ENCODE measurements at places on chromosomes 3 and 15. TPM values are rescaled to one million over a fixed set of nuclear protein-coding genes. Genes with fewer than 3 reads are reported as not detected.
A peak's percentile ranks its signal among the peaks of the same experiment; 100 is the strongest.

- no peaks in the 10 kb centered on the region for H3K27me3 ChIP-seq
- peaks cover 12% of the 10 kb centered on the region for H3K4me1 ChIP-seq
- no peak overlapping the region for H3K27ac ChIP-seq
- no peak overlapping the region for H3K4me3 ChIP-seq
- DNase-seq: no peak
Measured at GRCh38 chr15:68317281-68318007, 39.9 kb downstream of the FEM1B start.

DNA sequence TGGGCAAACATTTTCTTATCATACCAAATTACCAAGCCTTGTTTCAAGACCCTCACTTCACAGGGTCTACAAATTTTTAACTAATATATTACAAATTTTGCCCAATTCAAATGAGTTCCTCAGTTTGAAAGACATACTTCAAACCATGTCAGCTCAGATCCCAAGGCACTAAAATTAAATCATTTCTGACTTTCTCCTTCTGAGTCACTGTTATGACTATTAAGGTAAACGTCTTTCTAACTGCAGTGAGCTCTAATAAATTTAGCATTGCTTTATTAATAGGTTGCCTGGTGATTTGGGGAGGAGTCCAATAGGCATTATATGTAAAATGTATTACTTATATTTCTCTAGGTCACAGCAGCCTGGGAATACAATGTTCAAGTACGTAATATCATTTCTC lies 158.2 kb upstream of the ARHGEF26 start:
- H3K4me3 ChIP-seq: no peak overlapping the region
- H3K4me1 ChIP-seq: no peaks in the 10 kb centered on the region
- H3K27me3 ChIP-seq: no peaks in the 10 kb centered on the region
- H3K27ac ChIP-seq: no peak overlapping the region
- H3K36me3 ChIP-seq: no peaks in the 10 kb centered on the region

DNA sequence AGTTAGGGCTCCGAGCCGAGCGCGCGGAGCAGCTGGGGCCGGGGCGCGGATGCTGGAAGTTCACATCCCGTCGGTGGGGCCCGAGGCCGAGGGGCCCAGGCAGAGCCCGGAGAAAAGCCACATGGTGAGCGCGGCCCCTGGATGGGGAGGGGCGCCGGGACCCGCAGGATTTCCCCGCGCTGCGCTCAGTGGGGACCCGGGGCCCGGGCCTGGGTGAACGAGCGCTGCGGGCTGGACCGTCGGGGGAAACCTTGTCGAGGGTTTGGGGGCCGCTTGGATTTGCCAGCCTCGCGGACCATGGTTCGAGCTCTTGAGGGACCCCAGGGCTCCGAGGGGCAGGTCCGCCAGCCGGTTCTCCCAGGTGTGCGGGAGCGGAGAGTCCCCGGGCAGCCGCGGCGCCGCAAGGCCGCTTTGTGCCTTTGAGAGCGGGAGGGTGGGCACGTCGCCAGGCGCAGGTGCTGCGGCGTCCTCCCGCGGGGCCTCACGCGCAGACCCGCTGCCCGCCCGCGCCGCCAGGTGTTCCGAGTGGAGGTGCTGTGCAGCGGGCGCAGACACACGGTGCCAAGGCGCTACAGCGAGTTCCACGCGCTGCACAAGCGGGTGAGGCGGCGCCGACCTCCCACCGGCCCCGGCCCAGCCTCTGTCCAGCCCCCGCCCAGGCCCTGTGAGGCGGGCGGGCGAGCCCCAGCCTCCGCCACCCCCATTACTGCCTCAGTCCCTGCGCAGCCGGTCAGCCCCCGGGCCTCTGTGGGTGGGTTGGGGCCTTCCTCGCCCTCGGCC lies at the start of gene SNX22:
SNX22 (plus strand) TSS at position 5 of the 780 bp plus-strand sequence; CDS start at position 50, 45 bp downstream.
- H3K27ac ChIP-seq: no peak within 1 kb of the TSS
- H3K4me1 ChIP-seq: peaks cover 14% of the 10 kb centered on the region
- H3K36me3 ChIP-seq: no peaks in the 10 kb centered on the region
- peaks cover 32% of the 10 kb centered on the region for H3K27me3 ChIP-seq

DNA sequence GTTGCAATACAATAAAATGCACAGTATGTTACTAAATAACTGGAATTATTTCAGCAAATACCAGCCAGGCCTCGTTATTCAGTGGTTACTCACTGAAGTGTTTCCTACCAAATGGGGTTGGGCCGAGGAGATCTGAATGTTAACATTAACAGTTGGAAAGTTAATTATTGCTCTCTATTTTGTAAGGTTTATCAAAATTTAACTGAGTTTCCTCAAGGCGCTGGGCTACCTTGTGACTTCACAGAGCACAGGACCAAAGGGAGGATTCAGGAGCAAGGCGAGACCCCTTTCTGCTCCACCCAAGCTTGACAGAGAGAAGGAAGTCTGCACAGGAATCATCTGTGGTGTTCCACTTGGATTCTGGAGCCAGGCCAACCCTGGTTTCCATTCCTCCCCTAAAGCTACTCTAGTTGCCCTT lies 21.6 kb downstream of the ADAMTS9 start:
- no peak overlapping the region for H3K4me3 ChIP-seq
- peaks cover 7% of the 10 kb centered on the region for H3K36me3 ChIP-seq
- no peak for DNase-seq
- no peak overlapping the region for H3K27ac ChIP-seq
- H3K27me3 ChIP-seq: no peaks in the 10 kb centered on the region

DNA sequence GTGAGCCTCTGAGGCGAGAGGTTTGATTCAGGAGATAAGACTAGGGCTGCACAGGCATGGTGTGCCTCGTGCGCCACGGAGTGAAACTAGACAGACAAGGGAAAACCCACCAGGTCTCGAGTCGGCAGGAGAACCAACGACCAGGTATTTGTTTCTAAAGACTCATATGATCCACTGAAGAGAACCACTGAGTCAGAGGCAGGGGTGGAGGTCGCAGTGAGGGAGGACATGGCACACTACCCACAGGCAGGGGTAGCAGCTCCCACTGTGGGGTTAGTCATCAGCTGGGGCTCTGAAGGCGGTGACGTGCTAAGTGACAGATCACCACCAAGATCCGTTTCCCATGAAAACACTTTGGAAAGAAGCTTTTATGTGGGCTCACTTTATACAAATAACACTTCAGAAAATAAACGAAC lies 45.7 kb downstream of the CHSY1 start:
- no peaks in the 10 kb centered on the region for H3K27me3 ChIP-seq
- peaks cover 16% of the 10 kb centered on the region for H3K4me1 ChIP-seq
- DNase-seq: no peak
- no peak overlapping the region for H3K27ac ChIP-seq

- H3K36me3 ChIP-seq: no peaks in the 10 kb centered on the region
- H3K27ac ChIP-seq: no peak overlapping the region
- DNase-seq: no peak
- no peaks in the 10 kb centered on the region for H3K27me3 ChIP-seq
- no peak overlapping the region for H3K4me3 ChIP-seq
Measured at GRCh38 chr15:60673918-60674558, 195.1 kb upstream of the ICE2 start.

DNA sequence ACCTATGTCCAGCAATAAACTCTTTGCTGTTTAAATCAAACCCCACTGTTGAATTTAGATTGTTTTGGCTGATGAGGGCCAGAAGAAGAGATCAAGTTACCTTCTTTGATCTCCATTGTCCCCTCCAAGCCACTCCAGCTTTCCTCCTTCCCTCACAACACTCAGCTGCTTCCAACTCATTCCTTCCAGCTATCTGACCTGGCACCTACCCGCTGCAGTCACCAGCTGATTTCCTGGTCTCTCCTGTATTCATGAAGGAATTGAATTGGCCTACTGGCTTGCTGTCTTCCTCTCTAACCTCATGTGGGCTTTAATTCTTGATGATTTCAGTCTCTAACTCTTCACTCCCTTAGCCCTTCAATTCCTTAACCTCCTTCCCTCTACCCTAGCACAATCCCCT lies 40.8 kb upstream of the ABHD17C start:
- H3K36me3 ChIP-seq: no peaks in the 10 kb centered on the region
- DNase-seq: peak; percentile 4
- H3K27ac ChIP-seq: no peak overlapping the region
- H3K4me3 ChIP-seq: no peak overlapping the region
- peaks cover 7% of the 10 kb centered on the region for H3K4me1 ChIP-seq

DNA sequence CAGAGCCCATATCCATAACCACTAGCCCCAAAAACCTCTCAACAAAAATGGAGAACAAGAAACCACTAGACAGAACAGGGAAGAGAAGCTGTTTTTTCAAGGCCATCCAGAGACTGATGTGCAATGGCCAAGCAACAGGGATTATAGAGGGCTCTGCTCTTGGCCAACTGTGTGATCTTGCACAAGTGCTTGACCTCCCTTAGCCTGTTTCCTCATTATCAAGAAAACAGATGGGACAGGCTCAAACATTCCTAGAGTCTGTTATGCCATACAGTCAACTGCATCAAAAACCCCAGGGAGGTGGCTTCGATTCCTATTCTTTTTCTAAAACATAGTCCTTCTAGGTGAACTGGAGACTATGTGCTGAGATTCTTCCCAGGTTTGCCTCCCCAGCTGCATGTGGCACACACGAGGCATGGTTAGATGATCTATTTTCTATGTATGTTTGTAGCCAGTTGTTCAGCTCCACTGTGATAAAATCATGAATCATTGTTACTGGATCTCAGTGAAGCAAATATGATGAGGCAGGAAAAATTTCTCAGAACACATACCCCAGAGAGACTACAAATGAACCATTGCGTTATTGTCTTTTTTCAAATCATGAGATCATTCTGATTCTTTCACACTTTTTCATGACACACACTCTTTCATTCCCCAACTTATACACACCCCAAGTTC lies 132.9 kb upstream of the TGFBR2 start:
- no peaks in the 10 kb centered on the region for H3K36me3 ChIP-seq
- no peaks in the 10 kb centered on the region for H3K4me1 ChIP-seq
- no peak overlapping the region for H3K27ac ChIP-seq
- H3K4me3 ChIP-seq: no peak overlapping the region

GRCh38 chr3:138032567-138032966 lies 22.6 kb downstream of the CLDN18 start:
- no peak overlapping the region for H3K4me3 ChIP-seq
- no peaks in the 10 kb centered on the region for H3K36me3 ChIP-seq
- no peaks in the 10 kb centered on the region for H3K27me3 ChIP-seq
- no peak overlapping the region for H3K27ac ChIP-seq
- no peak for DNase-seq

GRCh38 chr3:141383555-141384129 lies 15.3 kb downstream of the ZBTB38 start:
- H3K4me3 ChIP-seq: no peak overlapping the region
- H3K27me3 ChIP-seq: no peaks in the 10 kb centered on the region
- H3K4me1 ChIP-seq: peaks cover 23% of the 10 kb centered on the region
- H3K27ac ChIP-seq: no peak overlapping the region
- no peaks in the 10 kb centered on the region for H3K36me3 ChIP-seq

GRCh38 chr3:110311541-110311940 lies 760.1 kb upstream of the NECTIN3 start:
- no peak overlapping the region for H3K4me3 ChIP-seq
- no peaks in the 10 kb centered on the region for H3K27me3 ChIP-seq
- H3K27ac ChIP-seq: no peak overlapping the region
- no peaks in the 10 kb centered on the region for H3K36me3 ChIP-seq
- H3K4me1 ChIP-seq: no peaks in the 10 kb centered on the region

DNA sequence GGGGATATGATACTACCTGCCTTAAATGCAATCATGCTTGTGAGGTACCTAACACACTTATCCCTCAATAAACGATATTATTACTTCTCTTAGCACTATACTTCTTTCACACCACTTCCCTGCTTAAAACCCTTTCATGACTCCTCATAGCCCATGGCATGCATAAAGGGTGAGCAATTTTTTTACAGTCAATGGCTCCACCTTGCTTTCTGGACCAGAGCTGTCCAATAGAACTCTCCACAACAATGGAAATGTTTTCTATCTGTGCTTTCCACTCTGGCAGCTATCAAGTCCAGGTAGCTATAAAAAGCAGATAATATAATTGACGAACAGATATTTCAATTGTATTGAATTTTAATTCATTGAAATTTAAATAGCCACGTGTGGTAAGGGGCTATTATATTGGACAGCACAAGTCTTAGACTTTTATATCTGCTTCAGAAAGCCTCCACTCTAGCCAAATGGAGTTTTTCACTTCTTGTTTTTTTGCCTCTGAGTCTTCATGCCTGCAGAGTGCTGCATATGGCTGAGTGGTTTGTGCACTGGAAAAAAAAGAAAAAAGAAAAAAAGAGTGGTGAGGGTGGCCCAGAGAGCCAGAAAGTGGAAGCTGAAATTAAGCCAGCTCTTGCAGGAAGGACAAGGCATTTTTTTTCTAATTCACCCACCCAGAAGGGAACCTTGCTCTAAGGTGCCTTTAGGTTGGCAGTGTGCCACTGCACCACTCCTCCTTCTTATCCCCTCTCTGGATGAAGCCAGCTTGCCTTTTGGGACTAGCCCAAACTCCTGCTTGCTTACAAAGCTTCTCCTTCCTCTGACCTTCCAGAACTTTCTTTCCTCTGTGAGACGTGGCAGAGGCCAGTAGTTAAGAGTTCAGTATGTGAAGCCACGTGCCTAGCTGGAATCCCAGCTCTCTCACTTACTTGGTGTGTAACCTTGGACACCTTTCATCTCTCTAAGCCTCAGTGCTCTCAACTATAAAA lies 239.0 kb upstream of the LRTM1 start:
- no peaks in the 10 kb centered on the region for H3K27me3 ChIP-seq
- H3K36me3 ChIP-seq: no peaks in the 10 kb centered on the region
- no peak for DNase-seq
- no peaks in the 10 kb centered on the region for H3K4me1 ChIP-seq

Gene P2RY14
- not detected for total RNA-seq

GRCh38 chr15:95557226-95558046 lies 773.1 kb upstream of the NR2F2 start:
- H3K27ac ChIP-seq: no peak overlapping the region
- DNase-seq: no peak
- H3K36me3 ChIP-seq: no peaks in the 10 kb centered on the region
- peaks cover 7% of the 10 kb centered on the region for H3K4me1 ChIP-seq
- H3K4me3 ChIP-seq: no peak overlapping the region

DNA sequence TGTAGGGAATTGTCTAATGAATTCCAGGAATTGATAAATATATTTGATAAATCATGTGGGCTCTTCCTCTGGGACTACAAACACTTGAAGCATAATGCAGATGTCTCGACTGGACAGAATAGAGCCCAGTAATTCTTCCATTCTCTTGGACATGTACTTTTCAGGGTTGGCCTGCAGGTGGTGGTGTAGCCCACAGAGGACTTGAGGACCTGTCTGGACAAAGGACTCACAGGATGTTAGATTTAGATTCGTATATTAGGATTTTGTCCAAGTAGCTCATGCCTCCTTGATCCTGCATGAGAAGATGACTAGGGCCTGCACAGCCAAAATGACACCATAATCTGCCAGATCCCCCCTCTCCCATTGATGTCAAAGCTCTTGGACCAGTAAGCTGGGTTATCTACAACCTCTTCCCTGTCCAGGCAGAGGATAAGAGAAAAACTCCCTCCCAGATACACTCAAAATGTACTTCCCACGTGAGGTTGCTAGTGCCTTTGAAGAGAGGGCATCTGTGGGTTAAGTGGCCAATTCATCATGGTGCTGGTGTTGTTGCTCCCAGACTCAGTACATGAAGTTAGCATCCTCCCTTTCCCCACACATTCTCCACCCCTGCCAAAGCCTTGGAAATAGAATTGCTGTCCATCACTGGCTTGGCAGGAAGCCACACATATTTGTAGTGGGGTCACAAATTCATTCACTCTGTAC lies 88.6 kb upstream of the ZNF280D start:
- DNase-seq: peak; percentile 69
- H3K27me3 ChIP-seq: no peaks in the 10 kb centered on the region
- H3K27ac ChIP-seq: no peak overlapping the region
- H3K36me3 ChIP-seq: no peaks in the 10 kb centered on the region
- H3K4me1 ChIP-seq: peaks cover 7% of the 10 kb centered on the region
- H3K4me3 ChIP-seq: no peak overlapping the region

Gene TIPIN
- total RNA-seq: 28.9 TPM

- no peaks in the 10 kb centered on the region for H3K36me3 ChIP-seq
- no peak for DNase-seq
- no peak overlapping the region for H3K4me3 ChIP-seq
Measured at GRCh38 chr15:92662762-92663161, 7.2 kb upstream of the FAM174B start.
